ENCODE measurements at places on chromosomes 1 and 21. TPM values are rescaled to one million over a fixed set of nuclear protein-coding genes. Genes with fewer than 3 reads are reported as not detected.

GRCh38 chr1:24111262-24111995, 506 bp downstream of the MYOM3 start:
- DNase-seq: no peak
- peaks cover 5% of the 10 kb centered on the region for H3K27me3 ChIP-seq
- H3K4me1 ChIP-seq: peaks cover 22% of the 10 kb centered on the region
- H3K27ac ChIP-seq: no peak overlapping the region

DNA sequence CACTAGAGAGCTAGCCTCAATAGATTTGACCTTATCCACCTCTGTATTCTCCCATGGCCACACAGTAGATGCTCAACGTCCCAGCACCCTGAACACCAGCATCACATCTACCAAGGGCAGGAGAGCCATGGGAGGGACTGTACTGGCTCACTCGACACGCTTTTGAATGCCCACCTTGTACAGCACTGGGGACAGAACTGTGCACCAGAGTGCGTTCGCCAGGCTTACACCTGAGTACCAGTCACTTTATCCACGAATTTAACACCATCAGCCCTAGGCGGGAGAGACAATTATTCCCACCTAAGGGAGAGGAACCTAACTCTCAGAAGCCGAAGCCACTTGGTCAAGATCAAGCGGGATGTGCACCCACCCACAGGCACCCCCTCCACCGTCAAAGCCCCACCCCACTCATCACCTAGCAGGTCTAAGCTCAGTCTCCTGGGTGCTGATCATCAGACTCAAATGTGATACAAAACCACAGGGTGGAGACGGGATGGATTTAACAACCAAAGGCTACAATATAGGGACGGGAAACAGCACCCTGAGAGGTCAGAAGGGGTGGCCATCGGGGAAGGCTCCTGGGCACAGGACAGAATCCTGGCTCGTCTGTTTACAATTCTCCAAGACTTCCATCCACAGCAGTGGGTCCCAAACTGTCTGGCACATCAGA, 110.5 kb downstream of the GLIS1 start:
- no peak for DNase-seq
- no peak overlapping the region for H3K27ac ChIP-seq
- H3K4me3 ChIP-seq: no peak overlapping the region
- H3K27me3 ChIP-seq: peaks cover 16% of the 10 kb centered on the region
- no peaks in the 10 kb centered on the region for H3K4me1 ChIP-seq

GRCh38 chr1:102174259-102174863, 177.6 kb upstream of the OLFM3 start:
- no peak overlapping the region for H3K27ac ChIP-seq
- DNase-seq: no peak
- H3K36me3 ChIP-seq: no peaks in the 10 kb centered on the region
- no peak overlapping the region for H3K4me3 ChIP-seq
- no peaks in the 10 kb centered on the region for H3K27me3 ChIP-seq

DNA sequence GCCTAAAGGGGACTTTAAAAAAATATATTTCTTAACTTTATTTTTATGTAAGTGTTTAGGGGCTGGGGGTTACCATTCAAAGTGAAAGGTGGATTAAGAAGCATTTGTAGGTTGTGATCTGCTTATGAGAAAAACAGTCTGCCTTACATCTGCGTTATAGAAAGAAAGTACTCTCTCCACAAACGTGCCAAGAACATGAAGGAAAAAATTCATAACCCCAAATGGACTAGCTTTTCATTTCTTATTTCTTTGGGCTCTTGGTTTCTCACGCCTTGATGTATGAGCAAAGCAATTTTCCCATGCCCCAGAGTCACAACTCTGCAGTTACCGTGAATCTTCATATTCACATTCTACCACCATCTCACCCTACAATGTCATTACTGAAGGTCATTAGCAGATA, 1165.1 kb upstream of the ADGRL4 start:
- H3K27ac ChIP-seq: no peak overlapping the region
- no peak for DNase-seq
- no peak overlapping the region for H3K4me3 ChIP-seq
- no peaks in the 10 kb centered on the region for H3K4me1 ChIP-seq

The CA6 gene
- not detected for total RNA-seq

DNA sequence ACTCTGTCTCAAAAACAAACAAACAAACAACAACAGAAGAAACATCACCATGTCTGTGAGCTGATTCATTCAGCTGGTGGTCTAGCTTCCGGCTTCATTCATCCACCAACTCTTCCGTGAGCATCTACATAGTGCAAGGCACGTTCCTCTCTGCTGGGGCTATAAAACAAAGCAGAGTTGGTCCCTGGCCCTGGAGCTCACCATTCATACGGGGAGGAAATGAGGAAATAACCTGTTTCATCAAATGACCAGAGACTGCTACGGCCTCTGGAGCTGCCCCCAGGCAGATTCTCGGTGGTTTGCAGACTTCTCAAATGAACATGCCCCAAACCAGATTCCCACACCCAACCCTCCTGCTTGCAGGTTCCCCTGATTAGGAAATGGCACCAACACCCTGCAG, 41.0 kb upstream of the ID3 start:
- peaks cover 6% of the 10 kb centered on the region for H3K4me1 ChIP-seq
- no peak overlapping the region for H3K4me3 ChIP-seq
- no peaks in the 10 kb centered on the region for H3K36me3 ChIP-seq
- no peak for DNase-seq
- peak overlapping the region; percentile 5 for H3K27ac ChIP-seq

The FAAH gene
- 38.6 TPM for total RNA-seq

Data from progenitor cell of endocrine pancreas (in vitro differentiated cells).